ENCODE measurements at places on chromosomes 2 and 18. TPM values are rescaled to one million over a fixed set of nuclear protein-coding genes. Genes with fewer than 3 reads are reported as not detected.

ADI1 gene
- total RNA-seq, result 60.2 TPM

TUBB8B gene
- 0.47 TPM for total RNA-seq

DNA sequence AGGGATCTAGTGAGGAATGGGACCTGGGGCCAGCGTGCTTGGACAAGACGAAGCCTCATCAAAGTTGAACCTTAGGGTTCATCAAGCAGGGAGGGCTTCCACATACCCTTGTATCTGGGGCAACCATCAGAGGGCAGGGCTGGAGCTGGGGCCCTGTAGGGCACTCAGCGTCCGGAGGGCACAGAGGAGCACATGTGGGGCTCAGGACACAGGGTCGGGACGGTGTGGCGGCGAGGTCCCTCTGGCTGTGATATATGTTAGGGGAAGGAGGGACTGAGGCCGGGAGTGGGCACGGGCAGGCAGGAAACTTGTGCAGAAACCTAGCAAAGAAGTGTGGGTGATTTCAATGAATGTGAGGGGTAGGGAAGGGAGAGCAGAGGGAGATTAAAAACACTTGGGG lies 244.0 kb downstream of the AGAP1 start:
- no peak for DNase-seq
- no peaks in the 10 kb centered on the region for H3K27me3 ChIP-seq
- no peak overlapping the region for H3K27ac ChIP-seq

DNA sequence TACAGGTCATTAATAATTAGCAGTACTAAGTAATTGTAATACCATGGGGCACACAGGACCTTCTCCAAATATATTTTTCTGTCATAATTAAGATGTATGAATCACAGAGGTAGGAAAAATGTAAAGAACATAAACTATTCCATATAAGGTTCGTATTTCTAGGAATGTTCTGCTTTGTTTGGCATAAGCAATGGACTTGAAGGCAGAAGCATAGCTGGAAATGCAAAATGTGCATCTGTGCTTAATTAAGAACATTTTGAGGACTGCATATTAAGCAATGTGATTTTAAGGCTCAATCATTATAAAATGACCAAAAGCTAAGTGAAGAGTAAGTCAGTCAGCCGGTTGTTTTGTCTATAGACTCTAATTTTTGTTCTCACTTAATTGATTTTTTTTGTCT lies 123.2 kb downstream of the RBM43 start:
- no peaks in the 10 kb centered on the region for H3K4me1 ChIP-seq
- no peak overlapping the region for H3K27ac ChIP-seq
- no peaks in the 10 kb centered on the region for H3K36me3 ChIP-seq
- DNase-seq, result no peak

DNA sequence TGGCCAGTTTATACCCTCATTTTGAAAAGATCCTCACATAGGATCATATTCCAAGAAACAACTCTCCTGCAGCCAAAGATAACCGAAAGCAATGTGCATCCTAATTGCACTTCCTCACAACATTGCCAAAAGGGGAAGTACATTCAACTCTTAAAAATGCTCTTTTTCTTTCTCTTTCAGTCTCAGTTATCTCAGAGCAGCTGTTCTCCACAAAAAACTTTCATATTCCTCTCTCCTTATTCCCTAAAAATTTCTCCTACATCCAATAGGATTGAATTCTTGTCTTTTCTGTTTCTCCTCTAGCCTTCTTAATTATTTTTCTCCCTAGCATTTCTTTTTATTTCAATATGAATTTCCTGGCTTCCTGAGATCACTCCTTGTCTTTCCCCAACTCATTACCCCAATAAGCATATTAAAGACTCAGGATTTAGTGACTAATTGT lies 7.4 kb upstream of the VRK2 start:
- no peak overlapping the region for H3K4me3 ChIP-seq
- H3K27me3 ChIP-seq, result no peaks in the 10 kb centered on the region
- no peak for DNase-seq
- H3K36me3 ChIP-seq, result no peaks in the 10 kb centered on the region
- H3K4me1 ChIP-seq, result no peaks in the 10 kb centered on the region
- no peak overlapping the region for H3K27ac ChIP-seq

- no peaks in the 10 kb centered on the region for H3K36me3 ChIP-seq
- H3K27ac ChIP-seq, result peak overlapping the region; percentile 55
- no peak for DNase-seq
Observed at GRCh38 chr2:191927991-191928390, 81.1 kb upstream of the CAVIN2 start.

Measured in lower lobe of right lung (tissue), 2 donors.